ENCODE measurements at places on chromosomes 13 and 19. TPM values are rescaled to one million over a fixed set of nuclear protein-coding genes. Genes with fewer than 3 reads are reported as not detected.

DNA sequence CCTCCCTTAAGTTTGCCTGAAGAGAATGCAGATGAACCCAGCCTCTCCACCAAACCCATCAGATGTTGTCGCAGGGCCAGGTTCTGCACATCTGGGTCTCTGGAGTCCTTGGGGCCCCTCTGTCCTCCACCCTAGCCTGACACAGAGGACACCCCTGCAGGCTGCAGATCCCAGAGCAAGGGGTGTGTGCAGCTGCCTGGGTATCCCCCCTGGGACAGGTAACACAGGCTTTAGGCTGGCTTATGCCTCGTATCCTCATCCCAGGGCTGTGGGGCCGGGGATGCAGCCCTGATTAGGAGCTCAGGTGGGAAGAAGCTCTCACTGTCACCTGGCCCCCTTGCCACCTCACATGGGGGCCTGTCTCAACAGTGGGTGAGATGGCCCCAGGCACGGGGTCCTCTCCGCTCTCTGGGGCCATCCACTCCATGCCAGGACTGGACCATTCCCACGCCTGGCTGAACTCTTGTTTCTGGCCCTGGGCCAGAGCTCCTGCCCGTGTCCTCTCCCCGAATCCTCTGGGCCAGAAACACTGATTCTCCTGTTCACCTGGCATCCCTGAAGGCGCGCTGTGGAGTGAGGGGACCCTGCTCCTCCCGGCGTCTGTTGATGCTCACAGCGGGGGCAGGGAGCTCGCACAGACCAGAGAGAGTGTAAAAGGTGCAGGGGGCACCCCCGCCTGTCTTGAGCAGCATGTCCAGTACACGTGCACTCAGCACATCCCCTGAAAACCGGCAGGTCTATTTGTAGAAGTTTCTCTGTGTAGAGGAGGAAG is 38.7 kb upstream of the TPM4 start:
- no peaks in the 10 kb centered on the region for H3K27me3 ChIP-seq
- no peaks in the 10 kb centered on the region for H3K36me3 ChIP-seq

- no peak overlapping the region for H3K4me3 ChIP-seq
- no peaks in the 10 kb centered on the region for H3K4me1 ChIP-seq
- peaks cover 3% of the 10 kb centered on the region for H3K36me3 ChIP-seq
Measured at GRCh38 chr13:100338275-100338674, 249.4 kb downstream of the PCCA start.

Gene ZNF490
- total RNA-seq, result 11.8 TPM

- no peaks in the 10 kb centered on the region for H3K36me3 ChIP-seq
- no peak overlapping the region for H3K27ac ChIP-seq
- H3K27me3 ChIP-seq, result no peaks in the 10 kb centered on the region
- peaks cover 4% of the 10 kb centered on the region for H3K4me1 ChIP-seq
Measured at GRCh38 chr13:38636073-38636472, 50.8 kb upstream of the FREM2 start.

Gene C19orf33
- total RNA-seq, result not detected

DNA sequence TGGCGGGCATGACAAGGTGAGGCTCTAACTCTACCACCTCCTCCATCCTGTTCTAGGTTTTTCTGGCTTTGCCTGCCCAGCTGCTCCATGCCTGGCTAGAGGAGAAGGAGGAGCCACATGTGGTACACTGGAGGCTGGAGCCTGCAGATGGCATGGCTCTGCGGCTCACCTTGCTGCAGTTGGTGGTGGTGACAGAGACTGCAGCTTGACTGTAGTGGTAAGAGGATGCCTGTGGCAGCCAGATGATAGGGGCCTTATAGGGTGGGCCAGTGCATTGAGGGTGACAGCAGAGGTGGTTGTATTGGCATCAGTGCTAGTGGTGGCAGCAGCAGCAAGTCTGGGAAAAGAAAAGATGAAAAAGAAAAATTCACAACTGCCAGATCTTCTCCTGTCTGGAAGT is 146.2 kb downstream of the TNFRSF19 start:
- H3K36me3 ChIP-seq, result no peaks in the 10 kb centered on the region
- no peak overlapping the region for H3K27ac ChIP-seq
- no peak for DNase-seq
- no peaks in the 10 kb centered on the region for H3K27me3 ChIP-seq
- H3K4me3 ChIP-seq, result no peak overlapping the region
- no peaks in the 10 kb centered on the region for H3K4me1 ChIP-seq

Gene ZNF540
- 6.2 TPM for total RNA-seq

Gene SELENOV
- not detected for total RNA-seq

- H3K27ac ChIP-seq, result no peak overlapping the region
- H3K36me3 ChIP-seq, result no peaks in the 10 kb centered on the region
- H3K4me1 ChIP-seq, result no peaks in the 10 kb centered on the region
- H3K27me3 ChIP-seq, result no peaks in the 10 kb centered on the region
- DNase-seq, result no peak
- no peak overlapping the region for H3K4me3 ChIP-seq
Measured at GRCh38 chr19:888581-889385, 4.2 kb downstream of the MED16 start.

DNA sequence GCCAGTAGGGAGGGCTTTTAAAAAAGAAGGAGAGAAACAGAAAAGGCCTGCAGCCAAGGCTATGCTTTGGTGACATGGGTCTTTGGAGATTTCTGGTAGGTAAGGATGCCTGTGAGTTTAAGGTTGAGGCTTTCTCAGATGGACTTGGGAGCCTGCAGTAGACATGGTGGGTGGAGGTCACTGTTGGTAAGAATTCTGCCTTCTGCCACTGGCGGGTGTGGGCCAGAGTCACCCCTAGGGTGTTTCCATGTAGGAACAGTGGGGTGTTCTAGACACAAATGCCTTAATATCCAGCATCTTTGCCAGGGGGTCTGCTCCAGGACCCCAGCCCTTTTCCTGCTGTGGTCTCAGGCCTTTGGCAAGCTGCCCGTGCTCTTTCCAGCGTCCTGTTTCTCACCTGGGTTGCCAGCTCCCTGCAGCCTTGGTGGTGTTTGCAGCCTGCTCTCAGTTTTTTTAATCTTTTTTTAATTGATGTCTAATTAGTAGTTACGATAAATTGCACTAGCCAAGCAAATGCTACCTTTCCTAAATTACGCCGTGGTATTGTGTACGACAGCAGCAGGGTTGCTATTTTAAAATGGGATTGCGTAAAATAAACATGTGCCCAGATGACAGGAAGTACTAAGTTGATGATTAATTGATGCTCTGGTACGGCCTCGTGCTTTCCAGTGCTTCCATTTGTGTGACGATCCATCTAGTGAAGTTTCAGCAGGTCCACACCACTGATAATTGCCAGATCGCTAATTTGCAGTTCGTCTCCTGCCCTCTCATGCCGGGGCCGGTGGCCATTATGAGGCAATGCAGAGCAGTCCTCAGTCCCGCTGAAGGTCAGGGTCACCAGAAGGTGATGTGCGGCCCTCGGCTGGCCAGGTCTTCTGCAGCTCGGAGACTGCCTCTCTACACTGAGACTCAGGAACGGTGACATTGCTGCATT is 35.3 kb upstream of the NPAS1 start:
- H3K36me3 ChIP-seq, result no peaks in the 10 kb centered on the region
- peak; percentile 48 for DNase-seq
- H3K4me1 ChIP-seq, result peaks cover 31% of the 10 kb centered on the region

DNA sequence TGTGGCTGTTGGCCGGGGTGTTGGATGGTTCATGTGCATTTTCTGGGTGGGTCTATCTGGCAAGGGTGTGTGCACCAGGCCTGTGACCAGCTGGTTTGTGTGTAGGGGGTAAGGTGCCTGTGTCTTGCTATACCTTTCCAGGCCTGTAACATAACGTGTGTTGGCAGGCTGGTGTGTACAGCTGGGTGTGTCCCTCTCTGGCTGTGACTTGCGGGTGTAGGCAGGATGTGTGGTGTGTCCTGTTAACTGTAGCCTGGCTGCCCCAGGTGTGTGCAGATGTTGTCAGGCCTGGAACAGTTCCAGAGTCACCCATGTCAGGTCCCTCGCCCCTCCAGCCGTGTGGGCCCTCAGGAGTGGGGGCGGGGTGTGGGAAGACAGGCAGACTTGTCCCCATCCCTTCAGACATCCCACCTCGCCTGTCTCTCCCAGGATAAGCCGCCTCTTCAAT is 9.8 kb downstream of the KCTD15 start:
- no peak overlapping the region for H3K27ac ChIP-seq
- H3K27me3 ChIP-seq, result no peaks in the 10 kb centered on the region
- DNase-seq, result no peak
- H3K36me3 ChIP-seq, result peaks cover 8% of the 10 kb centered on the region

DNA sequence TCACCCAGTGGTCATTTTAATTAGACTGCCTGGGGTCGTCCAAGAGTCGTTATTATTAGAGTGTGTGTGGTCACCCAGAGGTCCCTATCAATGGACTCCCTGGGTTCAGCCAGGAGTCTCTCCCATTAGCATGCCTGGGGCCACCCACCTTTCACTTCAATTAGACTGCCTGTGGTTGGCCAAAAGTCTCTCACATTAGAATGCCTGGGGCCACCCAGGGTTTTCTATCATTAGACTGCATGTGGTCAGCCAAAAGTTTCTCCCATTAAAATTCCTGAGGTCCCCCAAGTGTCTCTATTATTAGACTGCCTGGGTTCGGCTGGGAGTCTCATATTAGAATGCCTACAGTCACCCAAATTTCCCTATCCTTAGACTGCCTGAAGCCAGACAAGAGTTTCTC is 1472.6 kb downstream of the UQCRFS1 start:
- no peaks in the 10 kb centered on the region for H3K27me3 ChIP-seq
- no peaks in the 10 kb centered on the region for H3K36me3 ChIP-seq
- no peak overlapping the region for H3K4me3 ChIP-seq
- no peak overlapping the region for H3K27ac ChIP-seq
- no peaks in the 10 kb centered on the region for H3K4me1 ChIP-seq

- peak; percentile 39 for DNase-seq
- H3K27ac ChIP-seq, result no peak overlapping the region
- H3K4me1 ChIP-seq, result no peaks in the 10 kb centered on the region
- H3K27me3 ChIP-seq, result peaks cover 14% of the 10 kb centered on the region
- H3K36me3 ChIP-seq, result no peaks in the 10 kb centered on the region
- H3K4me3 ChIP-seq, result no peak overlapping the region
Measured at GRCh38 chr19:50772476-50772875, 2.2 kb downstream of the GPR32 start.

Gene EHD2
- 163 TPM for total RNA-seq

GRCh38 chr19:29528946-29529645 is 3.3 kb downstream of the VSTM2B start:
- no peaks in the 10 kb centered on the region for H3K36me3 ChIP-seq
- H3K4me1 ChIP-seq, result no peaks in the 10 kb centered on the region

- H3K27ac ChIP-seq, result no peak overlapping the region
- H3K36me3 ChIP-seq, result no peaks in the 10 kb centered on the region
- peak overlapping the region; percentile 23 for H3K4me3 ChIP-seq
- DNase-seq, result peak; percentile 21
- H3K27me3 ChIP-seq, result no peaks in the 10 kb centered on the region
Measured at GRCh38 chr13:50326811-50327210, 311.6 kb downstream of the KCNRG start.

Gene COMP
- 96.6 TPM for total RNA-seq

Gene LILRA2
- not detected for total RNA-seq

DNA sequence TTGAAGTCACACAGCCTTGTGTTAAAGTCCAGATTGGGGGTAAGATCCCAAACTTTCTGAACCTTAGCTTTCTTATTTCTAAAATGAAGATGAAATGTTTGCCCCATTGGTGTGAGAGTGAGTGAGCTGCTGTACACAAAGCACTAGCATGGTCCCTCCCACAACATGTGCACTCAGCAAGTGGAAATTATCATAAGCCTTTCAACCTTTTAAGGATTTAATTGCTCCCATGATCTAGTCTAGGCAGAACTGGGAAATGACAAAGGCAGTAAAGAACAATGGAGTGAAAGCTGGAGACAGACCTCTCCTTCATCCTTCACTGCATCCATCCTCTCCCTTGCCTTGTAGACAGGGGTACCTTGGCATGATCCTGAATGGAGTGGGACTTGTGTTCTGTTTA is 76.0 kb upstream of the GPR12 start:
- no peaks in the 10 kb centered on the region for H3K27me3 ChIP-seq
- no peak overlapping the region for H3K4me3 ChIP-seq
- no peaks in the 10 kb centered on the region for H3K4me1 ChIP-seq
- no peak overlapping the region for H3K27ac ChIP-seq

Gene HCST
- not detected for total RNA-seq

DNA sequence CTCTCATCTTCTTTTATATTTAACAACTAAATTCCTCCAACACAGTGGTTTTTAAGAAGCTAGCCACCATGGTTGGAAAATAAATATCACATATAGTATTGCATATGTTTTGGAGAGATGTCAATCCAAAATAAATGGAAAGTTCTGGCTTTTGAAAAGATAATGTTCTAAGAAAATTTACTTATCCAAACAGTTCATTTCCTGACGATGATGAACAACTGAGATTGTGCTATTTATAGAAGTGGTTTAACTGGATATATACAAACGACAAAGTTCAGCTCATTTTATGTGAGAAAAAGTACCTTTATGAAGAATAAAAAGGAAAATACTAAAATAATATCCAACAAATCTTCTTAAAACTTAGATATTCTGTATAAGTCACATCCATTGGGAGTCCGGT is 174.7 kb downstream of the MZT1 start:
- DNase-seq, result no peak
- no peaks in the 10 kb centered on the region for H3K4me1 ChIP-seq
- no peaks in the 10 kb centered on the region for H3K36me3 ChIP-seq

DNA sequence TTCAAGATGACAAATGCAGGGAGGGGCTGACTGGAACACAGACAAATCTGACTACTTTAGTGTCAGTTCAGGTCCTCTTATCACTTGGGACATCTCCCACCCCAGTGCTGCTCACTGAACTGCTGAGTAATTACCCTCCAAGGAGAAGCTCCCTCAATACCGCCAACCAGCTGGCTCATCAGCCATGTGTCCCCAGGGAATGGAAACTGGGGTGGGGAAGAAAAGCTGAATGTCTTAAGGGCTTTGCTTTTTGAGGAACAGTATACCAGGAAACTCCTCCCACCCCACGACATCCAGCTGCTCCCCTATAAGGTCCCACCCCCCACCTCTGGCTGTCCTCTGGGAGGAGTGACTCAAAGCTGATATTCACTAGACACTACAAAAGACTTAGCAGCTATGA is 2.0 kb downstream of the ZNF823 start:
- H3K4me3 ChIP-seq, result peak overlapping the region; percentile 82
- H3K4me1 ChIP-seq, result peaks cover 21% of the 10 kb centered on the region
- no peaks in the 10 kb centered on the region for H3K36me3 ChIP-seq
- H3K27ac ChIP-seq, result peak overlapping the region; percentile 35
- DNase-seq, result peak; percentile 81

DNA sequence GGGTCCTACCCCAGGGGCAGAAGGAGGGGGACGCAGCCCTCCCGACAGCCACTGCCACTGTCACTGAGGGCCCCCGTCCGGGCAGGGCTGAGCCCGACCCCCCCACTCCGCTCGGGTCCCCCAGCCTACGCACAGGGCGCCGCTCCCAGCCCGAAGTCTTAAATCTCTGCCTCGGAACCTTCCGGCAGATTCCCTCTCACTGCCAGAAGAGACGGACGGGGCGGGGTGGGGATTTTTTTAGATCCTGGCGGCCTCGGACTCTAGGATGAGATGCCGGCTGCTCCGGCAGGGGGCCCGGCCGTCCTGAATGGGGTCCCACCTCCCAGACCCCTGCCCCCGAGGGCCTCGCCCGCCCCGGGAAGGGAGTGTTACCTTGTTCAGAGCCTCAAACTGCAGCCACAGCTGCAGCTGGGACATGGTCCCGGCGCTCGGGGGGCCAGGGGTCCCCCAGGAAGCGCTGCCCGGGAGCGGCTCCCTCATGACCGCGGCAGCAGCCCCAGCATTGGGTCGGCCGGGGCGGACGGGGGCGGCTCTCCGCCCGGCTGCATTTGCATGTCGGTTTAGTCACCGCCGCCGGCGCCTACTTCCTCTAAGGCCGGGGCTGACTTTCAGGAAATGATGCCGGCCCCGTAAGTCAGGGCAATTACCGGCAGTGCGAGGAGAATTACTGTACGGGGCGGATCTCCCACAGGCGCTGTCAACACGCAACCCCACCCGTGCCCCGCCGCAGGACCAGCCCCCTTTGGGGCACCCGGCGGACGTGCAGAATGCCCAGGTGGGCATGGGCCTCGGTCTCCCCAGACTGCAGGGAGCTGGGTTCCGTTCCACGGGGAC is 28.1 kb downstream of the GPX4 start:
- H3K27ac ChIP-seq, result peak overlapping the region; percentile 95
- peak; percentile 99 for DNase-seq

Measured in GM23248 (cell line).